ENCODE measurements at places on chromosomes 2 and 18.
A peak's percentile ranks its signal among the peaks of the same experiment; 100 is the strongest.

DNA sequence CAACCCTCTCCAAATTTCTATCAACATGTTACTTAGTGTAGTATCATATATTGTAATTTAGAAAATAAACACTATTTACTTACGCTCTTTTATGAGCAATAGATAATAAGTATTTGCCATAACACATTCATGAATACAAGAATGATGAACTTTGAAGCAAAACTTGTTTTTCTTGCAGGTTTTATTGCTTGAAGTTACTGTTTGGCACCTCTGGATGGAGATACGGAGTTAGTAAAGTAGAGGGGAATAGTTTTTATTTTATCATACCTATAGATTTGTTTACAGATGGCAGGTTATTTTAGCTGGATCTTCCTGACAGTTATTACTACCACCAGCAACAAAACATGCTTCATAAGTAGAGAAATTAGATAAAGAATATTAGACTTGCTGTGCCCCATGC lies 274.2 kb upstream of the LRRTM4 start:
- no peak for DNase-seq

DNA sequence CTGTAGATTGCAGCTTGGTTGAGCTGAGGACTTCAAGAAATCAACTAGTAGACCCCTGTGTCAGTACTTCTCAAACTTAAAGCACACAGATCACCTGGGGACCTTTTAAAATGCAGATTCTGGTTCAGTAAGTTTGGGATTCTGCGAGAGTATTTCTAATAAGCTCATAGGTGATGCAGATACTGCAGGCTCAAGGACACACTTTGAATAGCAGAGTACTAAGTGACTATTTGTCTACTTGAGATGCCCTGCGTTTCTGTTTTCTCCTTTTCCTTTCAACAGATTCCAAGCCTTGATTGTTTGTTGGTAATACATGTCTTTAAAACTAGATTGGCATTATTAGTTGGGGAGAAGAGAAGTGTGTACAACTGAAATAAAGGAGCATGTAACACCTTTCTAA lies 6.7 kb downstream of the MIB1 start:
- no peak for DNase-seq

GRCh38 chr2:224126440-224126839 lies 87.4 kb upstream of the SERPINE2 start:
- DNase-seq = no peak

- DNase-seq = no peak
These were observed 19.5 kb downstream of the MGAT5 start for GRCh38 chr2:134273256-134273983.

- DNase-seq = peak; percentile 51
These were observed 166.3 kb upstream of the SERTAD2 start for GRCh38 chr2:64819774-64820688.

GRCh38 chr2:9697909-9698308 lies 67.1 kb upstream of the YWHAQ start:
- no peak for DNase-seq
